ENCODE measurements at places on chromosomes 1 and 21.

DNA sequence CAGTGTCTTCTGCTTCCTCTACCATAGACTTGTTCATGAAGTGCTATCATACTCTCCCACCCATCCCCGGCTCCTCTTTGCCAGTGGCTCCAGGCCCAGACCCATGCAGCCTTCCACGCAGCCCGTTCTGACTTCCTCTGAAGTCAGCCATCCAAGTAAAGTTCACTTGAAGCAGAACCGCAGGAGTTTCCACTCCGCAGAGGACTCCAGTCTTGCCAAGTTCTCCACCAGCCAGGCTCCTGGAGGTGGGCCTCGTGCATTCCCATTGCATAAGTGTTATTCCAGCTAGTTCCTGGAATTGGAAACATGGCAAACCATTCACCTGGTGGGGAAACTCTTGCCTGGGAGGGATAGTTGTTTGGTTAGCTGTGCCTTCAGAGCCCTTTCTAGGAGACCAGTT is 185.1 kb downstream of the PLPP3 start:
- no peak for DNase-seq

- no peak for DNase-seq
Measured at GRCh38 chr1:156214024-156214748, 1.4 kb downstream of the PMF1 start.

DNA sequence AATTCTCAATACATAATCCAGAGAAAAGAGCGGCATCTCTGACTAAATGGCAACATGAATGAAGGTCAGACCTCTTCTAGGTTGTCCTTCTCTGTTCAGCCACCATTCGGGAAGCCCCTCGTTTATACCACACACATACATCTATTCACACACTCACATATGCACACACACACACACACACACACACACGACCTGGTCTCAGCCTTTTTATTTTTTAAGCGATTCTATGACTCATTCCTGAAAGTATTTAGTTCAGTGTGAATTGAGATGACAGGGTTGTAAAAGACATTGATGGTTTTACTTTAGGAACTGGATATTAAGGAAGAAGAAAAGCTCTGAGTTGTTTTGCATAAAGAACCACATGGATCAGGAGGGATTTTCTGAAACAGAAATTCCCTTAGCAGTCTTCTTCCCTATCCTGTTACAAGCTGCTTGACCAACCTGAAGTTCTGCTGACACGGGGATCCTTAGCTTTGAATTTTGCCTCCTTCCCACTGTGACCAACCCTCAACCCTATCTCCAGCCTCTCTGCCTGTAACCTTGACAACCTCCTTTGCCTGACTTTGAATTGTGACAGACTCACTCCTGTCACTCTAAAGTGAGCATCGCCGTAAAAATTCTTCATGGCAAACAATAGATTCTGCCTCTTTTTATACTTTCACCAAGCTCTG is 383.1 kb upstream of the ESRRG start:
- no peak for DNase-seq

- no peak for DNase-seq
Measured at GRCh38 chr1:206921772-206922265, at the start of gene FCMR. Gene FCMR, minus strand, starts transcription at chr1:206921941. Its CDS starts 87 bp downstream, at chr1:206921854.

- DNase-seq: no peak
Measured at GRCh38 chr1:7680955-7681268, 90.2 kb upstream of the VAMP3 start.

GRCh38 chr1:65232461-65232990 is 76.8 kb upstream of the DNAJC6 start:
- no peak for DNase-seq

- no peak for DNase-seq
Measured at GRCh38 chr1:27630859-27631491, 4.0 kb downstream of the FGR start.

DNA sequence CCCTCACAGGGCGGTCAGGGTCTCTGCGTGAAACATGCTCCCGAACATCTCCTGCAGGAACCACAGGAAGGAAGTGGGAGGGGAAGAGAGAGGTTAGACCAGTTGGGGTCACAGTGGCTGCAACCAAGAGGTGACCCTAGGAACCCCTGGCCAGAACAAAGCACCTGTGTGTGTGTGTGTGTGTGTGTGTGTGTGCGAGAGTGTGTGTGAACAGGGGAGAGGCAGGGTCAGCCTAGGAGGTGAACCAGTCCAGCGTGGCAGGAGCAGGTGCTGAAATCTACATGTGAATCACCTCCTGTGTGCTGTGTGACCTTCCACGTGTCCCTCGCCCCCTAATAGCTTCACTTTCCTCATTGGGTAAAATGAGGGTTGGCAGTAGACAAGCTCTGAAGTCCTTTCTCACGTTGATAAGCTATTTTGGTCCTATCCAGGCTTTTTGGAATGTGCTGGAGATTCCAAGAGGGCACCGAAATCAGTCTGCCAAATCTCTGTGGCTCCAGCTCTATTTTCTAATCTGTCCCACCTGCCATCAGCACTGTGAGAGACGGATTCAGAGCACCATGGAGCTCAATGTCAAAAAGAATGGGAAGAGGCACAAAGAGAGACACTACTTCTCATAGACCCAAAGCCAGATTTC is 27.8 kb downstream of the SLC26A9 start:
- DNase-seq: no peak

- no peak for DNase-seq
Measured at GRCh38 chr21:40625991-40626390, 221.0 kb downstream of the DSCAM start.

DNA sequence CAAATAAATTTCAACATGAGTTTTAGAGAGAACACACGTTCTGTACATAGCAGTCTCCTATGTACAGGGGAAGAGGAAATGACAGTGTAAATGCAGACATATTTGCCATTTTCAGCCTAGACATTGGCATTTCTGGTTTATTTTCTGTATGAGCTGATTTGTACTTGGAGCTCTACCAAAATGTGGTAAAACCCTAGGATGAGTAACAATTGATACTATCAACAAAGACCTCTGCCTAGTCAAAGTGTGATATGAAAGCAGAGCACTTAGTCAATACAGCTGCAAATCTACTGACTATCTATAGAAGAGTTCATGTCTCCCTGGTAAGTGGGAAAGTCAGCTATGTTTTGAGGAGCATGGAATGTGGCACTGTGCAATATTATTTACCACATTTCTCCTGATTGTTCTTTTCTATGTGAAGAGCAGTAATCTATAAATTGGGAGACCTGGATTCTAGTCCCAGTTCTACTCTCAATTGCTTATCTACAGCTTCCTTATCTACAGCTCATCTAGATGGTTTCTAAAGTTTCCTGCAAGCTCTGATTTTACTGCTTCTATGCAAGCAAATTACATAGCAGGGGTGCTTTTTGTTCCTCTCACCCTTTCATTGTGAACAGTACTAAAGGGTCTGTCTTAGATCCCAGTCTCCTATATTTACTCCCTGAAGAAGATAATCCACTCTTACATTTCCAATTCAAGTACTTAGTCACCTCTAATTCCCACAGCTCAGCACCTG is 334.2 kb downstream of the NTNG1 start:
- DNase-seq: no peak

DNA sequence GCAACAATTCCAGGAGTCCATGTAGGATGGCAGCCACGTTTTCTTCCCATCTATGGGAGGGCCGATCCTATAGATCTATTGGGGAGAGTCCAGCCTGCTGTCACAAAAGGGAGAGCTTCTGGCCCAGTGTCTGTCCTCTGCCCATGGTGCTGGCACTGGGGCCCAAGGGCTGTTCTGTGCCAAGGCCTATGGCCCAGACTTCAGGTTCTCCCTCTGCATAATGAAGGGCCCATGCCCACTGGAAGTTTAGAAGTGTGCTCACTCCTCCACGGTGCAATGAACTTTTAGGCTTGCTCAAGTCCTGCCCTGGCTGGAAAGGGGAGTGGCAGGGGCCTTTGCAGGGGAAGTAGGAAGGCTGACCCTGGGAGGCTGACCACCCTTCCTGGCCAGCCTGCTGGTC is 44.1 kb upstream of the ATP2B4 start:
- DNase-seq: no peak

- DNase-seq: no peak
Measured at GRCh38 chr1:66937529-66938234, 12.9 kb downstream of the MIER1 start.

- DNase-seq: no peak
Measured at GRCh38 chr1:59561796-59562195, 253.0 kb upstream of the HOOK1 start.

DNA sequence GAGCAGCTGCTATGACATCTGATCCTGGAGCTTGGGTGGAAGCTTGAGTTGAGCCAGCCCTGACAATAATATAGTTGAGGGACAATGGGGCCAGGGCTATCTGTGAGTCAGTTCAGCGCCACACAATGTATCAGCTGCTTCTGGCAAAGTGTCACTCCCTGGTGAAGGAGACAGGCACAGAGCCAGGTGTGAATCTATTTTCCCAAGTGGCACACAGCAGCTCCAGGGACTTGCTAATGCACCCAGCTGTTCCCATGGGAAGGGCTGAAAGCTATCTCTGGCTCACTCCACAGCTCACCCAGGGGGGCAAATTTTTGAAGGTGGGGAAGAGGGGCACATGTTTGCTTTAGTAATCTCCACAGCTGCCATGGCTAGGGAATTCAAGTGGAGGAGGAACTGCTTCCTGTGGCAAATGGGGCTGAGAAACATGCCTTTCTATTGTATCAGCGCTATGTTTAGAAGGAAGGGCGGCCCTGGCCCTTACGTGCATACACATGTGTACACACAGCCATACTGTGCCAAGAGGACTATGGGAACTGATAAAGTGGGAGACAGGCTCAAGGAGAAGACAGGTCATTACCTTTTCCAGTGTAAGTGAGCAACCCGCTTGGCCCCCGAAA is 2.2 kb downstream of the CYB5R1 start:
- DNase-seq: no peak

DNA sequence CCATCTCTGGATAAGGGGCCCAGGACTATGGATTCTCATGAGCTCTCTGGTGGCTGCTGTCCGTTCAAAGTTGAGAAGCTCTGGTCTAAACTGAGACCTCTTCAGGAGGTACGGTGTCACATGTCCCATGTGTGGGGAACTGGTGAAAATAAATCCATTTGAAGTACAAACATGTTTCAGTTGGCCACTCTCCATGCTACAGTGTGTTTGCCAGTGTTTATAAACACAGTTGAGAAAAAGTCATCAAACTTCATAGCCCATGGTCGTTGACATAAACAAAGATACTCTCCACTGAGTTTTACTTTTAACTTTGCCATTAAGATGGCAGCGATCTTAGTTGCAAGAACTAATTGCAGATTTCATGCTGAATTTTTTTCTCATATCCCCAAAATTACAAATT is 72.8 kb downstream of the PSMG1 start:
- DNase-seq: no peak

GRCh38 chr1:180566495-180566894 is 7.7 kb downstream of the OVAAL start:
- no peak for DNase-seq

DNA sequence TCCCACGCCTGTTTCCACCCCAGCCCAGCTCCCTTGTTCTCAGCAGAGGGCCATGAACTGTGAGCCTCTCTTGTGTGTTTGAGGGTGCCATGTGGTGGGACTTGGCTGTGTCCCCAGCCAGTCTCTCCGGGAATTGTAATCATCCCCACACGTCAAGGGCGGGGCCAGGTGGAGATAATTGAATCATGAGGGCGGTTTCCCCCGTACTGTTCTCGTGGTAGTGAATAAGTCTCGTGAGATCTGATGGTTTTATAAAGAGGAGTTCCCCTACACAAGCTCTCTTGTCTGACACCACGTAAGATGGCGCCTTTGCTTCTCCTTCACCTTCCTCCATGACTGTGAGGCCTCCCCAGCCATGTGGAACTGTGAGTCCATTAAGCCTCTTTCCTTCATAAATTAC is 57.2 kb upstream of the COL6A2 start:
- DNase-seq: no peak

DNA sequence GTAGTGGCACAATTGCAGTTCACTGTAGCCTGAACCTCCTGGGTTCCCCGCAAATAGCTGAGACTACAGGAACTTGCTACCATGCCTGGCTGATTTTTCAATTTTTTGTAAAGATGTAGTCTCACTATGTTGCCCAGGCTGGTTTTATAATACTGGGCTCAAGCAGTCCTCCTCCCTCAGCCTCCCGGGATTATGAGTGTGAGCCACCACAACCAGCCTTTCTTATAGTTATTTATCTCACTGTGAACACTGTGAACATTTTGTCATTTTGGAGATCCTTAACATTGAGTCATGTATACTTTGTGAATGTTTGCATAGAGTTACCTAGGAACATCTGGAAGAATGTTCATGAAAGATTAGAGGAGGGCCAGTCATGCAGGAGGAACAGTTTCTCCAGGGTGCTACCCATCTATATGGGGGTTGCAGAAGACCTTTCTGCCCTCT is 127.1 kb upstream of the CACYBP start:
- no peak for DNase-seq

- no peak for DNase-seq
Measured at GRCh38 chr1:90357995-90358394, 359.1 kb downstream of the BARHL2 start.

- DNase-seq: no peak
Measured at GRCh38 chr1:39065542-39065941, 39.4 kb downstream of the NDUFS5 start.

- no peak for DNase-seq
Measured at GRCh38 chr1:48681476-48682305, 95.0 kb downstream of the BEND5 start.

GRCh38 chr21:33112151-33112550 is 42.2 kb downstream of the OLIG1 start:
- DNase-seq: no peak

DNA sequence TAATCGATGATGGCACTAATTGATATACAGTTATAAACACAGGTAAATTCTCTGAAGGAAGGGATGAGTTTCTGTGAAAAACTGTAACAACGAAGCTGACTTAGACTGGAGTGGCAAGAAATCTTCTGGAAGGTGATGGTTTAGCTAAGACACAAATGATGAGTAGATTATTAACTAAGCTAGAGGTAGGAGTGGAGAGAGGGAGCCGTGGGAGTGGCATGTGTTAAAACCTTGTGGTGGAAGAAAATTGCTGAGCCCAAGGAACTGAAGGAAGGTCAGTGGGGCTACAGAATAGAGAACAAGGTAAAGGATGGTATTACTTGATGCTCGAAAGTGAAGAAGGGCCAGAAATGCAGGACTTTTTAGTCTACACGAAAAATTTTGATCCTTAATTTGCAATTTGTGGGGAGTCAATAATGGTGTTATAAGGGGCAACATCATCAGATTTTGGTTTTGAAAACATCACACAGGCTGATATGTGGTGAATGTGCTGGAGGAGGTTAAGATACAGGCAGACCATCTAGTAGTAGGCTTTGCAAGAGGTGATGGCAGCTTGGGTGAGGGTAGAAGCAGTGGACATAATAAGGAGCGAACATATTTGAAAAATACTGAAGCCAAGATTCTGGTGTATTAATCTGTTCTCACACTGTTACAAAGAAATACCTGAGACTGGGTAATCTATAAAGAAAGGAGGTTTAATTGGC is 93.8 kb downstream of the S1PR1 start:
- no peak for DNase-seq
